Ureter (tissue), 1 donor: ENCODE measurements at places on chromosomes 5 and 9. TPM values are rescaled to one million over a fixed set of nuclear protein-coding genes. Genes with fewer than 3 reads are reported as not detected.

DNA sequence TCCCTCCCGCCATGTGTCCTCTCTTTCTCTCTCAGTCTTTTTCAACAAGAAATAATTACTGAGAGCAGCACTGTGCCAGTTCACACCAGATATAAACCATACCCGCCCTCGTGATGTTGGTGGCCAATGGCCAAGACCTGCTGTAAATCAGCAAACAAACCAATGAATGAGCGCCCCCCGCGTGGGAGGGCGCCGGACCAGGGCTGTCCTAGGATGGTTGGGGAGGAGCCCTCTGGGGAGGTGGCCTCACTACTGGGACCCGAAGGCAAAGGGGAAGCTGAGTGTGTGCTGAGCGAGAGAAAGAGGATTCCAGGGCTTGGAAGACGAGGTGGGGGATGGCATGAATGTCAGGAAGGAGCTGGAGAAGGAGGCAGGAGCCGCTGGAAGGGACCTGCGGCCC lies 51.2 kb upstream of the BARHL1 start:
- no peak for DNase-seq

DNA sequence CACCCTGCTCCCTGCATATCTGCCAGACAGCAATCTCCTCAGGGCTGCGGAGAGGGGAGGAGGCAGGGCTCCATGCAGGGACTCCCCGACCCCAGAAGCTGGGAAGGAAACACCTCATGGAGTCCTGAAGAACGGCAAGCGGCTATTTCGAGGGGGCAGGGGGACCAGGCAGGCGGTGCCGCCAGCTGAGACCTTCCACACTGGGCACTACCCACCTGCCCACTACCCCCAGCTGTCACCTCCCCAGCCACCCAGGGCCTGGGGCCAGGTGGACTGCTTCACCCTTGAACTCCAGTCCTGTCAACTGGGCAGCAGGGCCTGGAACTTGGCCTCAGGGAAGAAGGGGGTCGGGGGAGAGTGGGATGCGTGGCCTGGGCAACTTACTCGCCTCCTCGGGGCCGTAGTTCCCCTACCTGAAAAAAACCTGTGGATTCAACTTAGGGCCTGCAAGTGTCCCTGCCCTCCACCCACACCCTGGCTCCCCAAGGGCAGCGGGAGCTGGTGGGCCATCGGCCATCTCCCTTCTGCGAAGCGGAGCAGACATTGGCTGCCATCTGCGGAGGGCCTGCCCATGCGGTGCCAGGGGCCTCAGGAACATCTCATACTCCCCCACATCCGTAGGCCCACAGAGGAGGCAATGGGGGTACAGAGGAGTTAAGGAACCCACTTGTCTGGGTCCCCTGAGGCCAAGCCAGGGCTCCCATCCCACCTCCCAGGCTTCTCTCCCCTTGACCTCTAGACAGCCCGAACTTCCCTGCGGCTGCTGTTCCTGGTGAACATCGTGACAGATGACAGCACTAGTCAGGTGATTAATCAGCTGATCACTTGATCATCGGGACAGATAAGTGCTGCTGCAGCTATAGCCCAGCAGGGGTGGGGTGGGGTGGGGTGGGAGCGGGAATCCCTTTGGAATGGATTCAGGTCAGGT lies 18.5 kb upstream of the RALGDS start:
- DNase-seq = no peak

BRINP1 gene
- 1.8 TPM for total RNA-seq

GRCh38 chr9:107938801-107939386 lies 449.3 kb upstream of the KLF4 start:
- no peak for DNase-seq

PHF24 gene
- 1.7 TPM for total RNA-seq

GRCh38 chr5:131977212-131977604 lies 31.7 kb upstream of the MEIKIN start:
- DNase-seq = no peak

PCDHGB5 gene
- total RNA-seq = 12.1 TPM

- DNase-seq = no peak
Measured at GRCh38 chr5:115843444-115844130, 1.9 kb downstream of the AP3S1 start.

DNA sequence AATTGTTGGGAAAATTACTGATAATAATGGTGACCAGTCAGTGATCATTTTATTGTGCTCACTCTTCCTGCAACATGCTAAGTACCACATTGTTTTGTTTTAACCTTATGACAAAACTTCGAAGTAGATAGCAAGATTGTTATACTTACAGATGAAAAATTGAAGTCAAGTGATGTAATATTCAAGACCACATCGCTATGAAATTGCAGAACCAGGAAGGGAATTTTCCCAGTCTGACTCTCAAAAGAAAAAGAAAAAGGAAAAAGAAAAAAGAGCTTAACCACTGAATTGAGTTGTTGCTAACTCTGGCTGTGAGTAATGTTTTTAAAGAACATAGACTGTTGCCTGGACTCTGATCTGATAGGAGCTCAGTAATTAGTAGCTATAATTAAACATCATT lies 170.6 kb upstream of the HAPLN1 start:
- DNase-seq = no peak

- no peak for DNase-seq
Measured at GRCh38 chr5:132485641-132486317, 4.8 kb downstream of the IRF1 start.

DNA sequence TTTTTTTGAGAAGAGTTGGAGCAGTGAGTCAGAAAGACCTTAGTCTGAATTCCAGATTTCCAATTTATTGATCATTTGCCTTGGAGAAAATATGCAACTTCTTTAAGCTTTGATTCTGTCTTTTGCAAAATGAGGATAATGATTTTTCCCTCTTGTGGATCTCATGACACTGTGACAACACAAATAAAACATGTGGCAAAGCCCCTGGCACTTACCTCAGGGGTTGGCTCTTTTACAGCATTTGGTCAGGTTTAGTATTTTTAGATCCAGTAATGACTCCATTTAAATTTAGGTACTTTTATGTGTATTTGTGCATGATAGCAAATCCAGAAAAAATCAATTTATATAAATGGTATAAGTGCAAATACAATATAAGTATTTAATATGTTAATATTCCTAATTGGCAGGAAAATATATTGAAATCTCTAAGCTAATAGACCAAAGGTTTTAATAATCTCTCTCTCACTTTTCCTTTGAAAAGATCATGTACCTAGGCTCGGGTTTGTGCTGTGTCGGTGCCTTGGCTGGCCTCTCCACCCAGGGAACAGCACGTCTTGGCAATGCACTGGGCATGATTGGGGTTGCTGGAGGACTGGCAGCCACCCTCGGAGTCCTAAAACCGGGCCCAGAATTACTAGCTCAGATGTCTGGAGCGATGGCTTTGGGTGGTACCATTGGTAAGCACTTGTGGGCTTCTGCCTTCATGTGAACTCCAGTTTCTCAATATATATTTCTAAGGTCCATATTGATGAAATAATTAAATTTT lies 49.7 kb downstream of the NNT start:
- DNase-seq = no peak

- DNase-seq = no peak
Measured at GRCh38 chr5:17878541-17878940, 244.3 kb downstream of the TAF11L14 start.

DNA sequence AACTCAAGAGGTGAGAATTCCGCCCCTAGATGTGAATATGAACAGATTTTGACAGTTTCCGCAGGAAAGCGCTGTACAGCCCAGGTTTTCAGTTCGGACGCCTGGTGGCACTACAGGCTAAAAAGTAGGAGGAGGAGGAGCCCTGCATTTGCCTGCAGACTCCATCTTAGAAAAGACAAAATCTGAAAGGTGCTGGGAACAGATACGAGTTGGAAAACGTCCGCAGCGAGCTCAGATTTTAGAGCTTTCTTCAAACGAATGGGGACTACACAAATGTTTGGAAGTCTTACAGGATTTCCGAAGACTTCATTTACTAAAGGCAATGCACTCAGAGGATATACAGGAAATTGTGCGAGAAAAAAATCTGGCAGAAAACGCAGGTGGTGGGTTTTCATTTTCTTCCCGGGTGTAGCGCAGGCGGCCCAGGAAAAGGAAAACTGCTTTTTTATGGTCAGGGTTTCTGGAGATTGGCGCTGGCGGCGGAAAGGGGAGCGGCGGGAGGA lies 9.9 kb upstream of the PCDHB2 start:
- DNase-seq = peak; percentile 49

CDC20B gene
- total RNA-seq = not detected

GRCh38 chr5:2196989-2197619 lies 314.4 kb upstream of the IRX4 start:
- peak; percentile 22 for DNase-seq

ADAMTS16 gene
- total RNA-seq = 0.52 TPM

GRCh38 chr5:150781706-150782614 lies 3.4 kb downstream of the SMIM3 start:
- DNase-seq = peak; percentile 67

DNA sequence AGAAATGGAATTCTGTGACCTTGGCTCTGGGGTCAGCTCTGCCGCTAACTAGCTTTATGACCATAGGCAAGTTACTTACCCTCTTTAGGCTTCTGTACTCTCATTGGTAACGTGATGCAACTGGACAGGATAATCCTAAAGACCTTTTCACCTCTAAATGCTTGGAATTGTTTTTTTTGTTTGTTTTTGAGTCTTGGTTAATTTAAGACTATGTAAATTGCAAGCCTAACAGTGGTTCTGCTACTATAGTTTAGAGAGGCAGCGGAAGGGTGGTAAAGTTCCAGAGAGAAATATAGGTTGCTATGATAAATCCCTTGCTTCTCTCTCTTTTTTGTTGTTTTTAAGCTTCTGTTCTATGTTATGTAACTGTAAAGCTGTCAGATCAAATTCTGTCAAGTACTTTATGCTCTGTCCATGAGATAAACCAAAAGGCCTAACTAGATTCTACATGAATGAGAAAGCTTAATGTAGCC lies 17.6 kb downstream of the FAM169A start:
- no peak for DNase-seq

CENPH gene
- total RNA-seq = 4.5 TPM

- no peak for DNase-seq
Measured at GRCh38 chr9:123375469-123376132, 19.6 kb downstream of the CRB2 start.

- no peak for DNase-seq
Measured at GRCh38 chr5:77645158-77645994, 6.9 kb upstream of the OTP start.

- no peak for DNase-seq
Measured at GRCh38 chr9:16680975-16681651, 189.4 kb downstream of the BNC2 start.

- DNase-seq = no peak
Measured at GRCh38 chr5:125269926-125270325, 523.5 kb upstream of the ZNF608 start.
